Activated CD8-positive, alpha-beta memory T cell treated with anti-CD3 and anti-CD28 coated beads, Interleukin-2, amount 10 ng/mL, durations not matched to agents 7 days and 5 days (primary cell): ENCODE measurements at places on chromosomes 7 and 10. TPM values are rescaled to one million over a fixed set of nuclear protein-coding genes. Genes with fewer than 3 reads are reported as not detected.

ALOX5 gene
- total RNA-seq: 8.9 TPM

GRCh38 chr7:94658826-94659225 is 2.9 kb upstream of the SGCE start:
- no peak for DNase-seq

ZPBP gene
- total RNA-seq: not detected

GRCh38 chr10:113000442-113000841 is 50.4 kb downstream of the TCF7L2 start:
- no peak for DNase-seq

OR2A42 gene
- total RNA-seq: not detected

DNA sequence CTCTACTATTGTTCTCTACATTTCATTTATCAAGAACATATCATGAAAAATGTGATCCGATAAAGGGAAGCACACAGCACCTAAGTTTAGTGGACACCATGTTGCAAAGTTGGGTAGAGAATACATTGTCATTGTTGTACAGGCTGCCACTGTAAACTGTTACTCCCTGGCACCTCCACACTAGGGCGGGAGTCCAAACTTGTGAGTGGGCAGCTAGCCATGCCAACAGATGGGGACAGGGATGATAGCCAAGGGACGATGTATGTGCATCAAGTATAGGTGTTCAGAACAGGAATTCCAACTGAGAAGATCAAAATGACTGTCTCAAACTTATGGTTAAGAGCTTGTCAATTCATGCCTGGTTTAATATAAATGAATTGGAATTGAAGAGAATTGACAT is 31.1 kb upstream of the COMMD3 start:
- no peak for DNase-seq

GRCh38 chr7:43385309-43385680 is 197.6 kb upstream of the STK17A start:
- no peak for DNase-seq
